ENCODE measurements at places on chromosomes 12 and 14. TPM values are rescaled to one million over a fixed set of nuclear protein-coding genes. Genes with fewer than 3 reads are reported as not detected.

DNA sequence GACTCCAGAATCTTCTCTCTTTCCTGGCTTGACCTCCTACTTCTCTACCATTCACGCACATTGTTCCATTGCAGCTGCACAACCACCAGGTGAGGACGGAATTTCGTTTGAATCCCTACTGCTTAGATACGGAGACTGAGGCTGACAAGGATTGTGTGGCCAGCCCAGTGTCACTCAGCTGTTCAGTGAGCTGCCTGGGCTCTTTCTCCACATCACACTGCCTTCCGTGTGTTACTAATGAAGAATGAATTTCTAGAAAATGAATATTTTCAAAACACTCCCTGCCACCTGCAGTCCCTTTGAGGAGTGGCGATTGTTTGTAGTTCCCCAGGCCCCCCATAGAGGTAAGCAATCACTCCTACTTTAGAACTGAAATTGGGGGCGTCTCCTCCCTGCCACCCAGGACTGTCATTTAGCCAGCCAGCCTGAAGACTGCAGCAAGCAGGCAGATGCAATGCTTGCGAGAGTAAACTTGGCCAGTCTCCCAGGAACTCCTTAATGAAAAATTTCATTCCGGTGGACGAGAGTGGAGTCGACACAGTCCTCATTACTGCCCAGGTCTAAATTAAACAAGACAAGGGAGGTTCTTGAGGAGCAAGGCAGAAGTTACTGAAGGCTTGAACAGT, 239.7 kb downstream of the SLC41A2 start:
- no peak for DNase-seq

DNA sequence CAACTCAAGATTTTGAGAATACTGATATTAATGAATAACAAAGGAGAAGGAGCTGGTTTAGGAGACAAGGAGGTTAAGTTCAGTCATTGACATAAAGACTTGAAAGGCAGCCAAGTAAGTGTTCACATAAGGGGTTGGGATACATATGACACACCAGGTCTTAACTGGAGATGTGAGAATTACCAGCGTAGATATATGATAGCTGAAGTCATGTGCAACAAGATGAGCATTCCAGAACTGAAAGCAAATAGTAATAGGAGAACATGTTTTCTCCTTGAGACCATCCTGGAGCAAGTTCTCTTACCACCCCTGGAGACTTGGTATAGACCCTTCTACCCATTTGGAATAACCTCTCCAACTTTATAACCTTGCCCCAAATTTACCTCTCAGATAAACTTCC, 43.3 kb upstream of the NPFF start:
- no peak for DNase-seq

SLC15A5 gene
- total RNA-seq: not detected

PTGER2 gene
- not detected for total RNA-seq

PLCZ1 gene
- not detected for total RNA-seq

DNA sequence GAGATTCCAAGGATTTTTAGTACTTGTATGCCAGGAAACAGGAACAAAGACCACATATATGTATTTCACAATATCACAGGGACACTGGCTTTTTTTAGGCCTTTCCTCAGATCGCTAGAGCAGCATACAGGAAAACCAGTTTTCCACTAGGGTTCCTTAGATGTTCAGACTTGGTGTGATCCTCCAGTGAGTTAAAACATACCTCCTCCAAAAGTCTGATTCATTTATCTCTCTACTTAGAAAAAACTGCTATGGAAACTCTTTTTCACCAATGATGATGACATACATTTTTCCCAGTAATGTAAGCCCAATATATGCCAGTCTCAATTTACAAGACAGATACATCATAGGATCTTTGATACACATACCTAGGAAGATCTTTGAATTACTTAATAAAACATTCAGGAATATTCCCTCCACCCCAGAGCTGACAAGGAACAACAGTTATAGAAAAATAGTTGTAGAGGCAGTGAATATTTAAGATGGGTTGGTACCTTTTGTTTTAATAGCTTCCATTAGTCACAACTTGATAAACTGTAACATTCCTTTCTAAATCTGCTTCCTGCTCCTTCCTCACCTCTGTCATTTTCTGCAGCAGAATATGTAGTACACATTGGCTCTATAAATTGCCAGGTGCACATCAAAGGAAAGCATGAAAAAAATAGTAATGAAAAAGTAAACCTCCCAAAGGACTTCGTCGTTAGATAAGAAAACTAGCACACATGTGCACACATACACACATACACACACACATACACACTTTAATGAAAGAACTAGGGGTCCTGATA, 27.5 kb downstream of the BCAT1 start:
- DNase-seq: no peak

RAD9B gene
- total RNA-seq: not detected

DNA sequence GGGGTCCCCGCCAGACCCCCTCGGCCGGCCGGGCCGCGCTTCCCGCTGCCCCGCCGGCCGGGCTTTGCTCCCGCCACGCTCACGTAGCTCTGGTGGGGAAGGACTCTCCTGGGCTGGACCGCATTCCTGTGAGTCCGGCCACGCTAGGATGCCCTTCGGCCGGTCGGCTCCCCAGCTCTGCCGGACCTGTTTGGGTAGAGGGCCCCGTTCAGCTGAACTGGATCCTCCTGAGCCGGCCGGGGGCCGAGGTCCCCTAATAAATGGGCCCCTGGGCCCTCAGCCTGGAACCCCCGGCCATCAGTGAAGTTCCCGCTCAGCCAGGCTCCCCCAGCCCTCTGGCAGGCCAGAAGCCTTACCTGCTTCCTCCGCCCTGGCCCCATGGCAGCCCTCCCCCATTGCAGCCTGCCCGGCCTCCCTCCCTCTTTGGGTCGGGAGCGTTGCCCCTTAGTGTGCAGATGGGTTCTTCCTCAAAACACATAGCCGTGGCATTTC, 593 bp downstream of the UNC119B start:
- peak; percentile 30 for DNase-seq

DNA sequence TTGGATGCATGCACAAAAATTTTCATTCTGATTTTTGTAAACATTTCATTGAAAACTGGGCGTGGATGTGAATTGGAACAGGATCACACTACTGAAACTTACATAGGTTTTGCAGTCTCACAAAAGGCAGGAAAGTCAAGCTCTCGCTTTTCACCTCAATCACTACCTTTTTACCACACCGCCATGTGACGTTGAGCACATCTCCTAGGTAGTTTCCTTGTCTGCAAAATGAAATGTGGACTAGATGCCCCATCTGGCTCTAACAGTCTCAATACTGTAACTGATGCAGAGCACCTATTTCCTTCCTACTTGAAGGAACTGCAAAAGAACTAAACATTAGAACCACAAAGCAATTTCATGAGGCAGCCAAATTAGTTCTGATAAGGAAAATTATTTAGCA, 4.4 kb upstream of the YY1 start:
- DNase-seq: no peak

HOXC12 gene
- 0.05 TPM for total RNA-seq

DNA sequence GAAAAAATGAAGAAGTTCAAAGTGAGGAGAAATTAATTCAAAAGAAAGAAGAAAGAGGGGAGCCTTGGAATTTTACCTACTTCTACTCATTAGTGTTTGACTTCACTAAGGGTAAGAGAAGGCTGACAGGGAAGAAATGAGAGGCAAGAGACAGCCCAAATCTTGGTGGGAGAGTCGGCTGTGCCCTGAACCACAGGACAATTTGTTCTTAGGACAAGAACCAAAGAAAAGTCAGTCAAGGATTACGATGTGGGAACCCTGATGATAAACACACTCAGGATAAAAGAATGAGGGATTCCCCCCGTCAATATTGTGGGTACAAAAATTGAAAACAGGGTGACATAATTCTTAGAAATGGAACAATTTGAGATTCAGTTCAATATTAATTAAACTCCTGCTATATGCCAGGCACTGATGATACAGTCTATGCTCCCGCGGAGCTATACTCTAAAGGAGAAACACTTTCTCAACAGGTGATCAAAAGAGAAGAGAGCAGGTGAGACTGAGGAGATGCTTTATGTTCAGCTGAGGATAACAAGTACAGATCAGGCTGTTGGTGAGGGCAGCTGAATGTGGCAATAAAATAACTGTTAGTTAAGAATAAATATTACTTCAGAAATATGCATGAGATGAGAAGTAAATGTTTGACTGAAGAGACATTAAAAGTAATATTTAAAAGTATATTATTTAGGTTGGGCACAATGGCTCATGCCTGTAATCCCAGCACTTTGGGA, 175.4 kb downstream of the SLC25A21 start:
- DNase-seq: no peak

GRCh38 chr12:113926788-113927187, 39.3 kb downstream of the RBM19 start:
- no peak for DNase-seq

KRT1 gene
- total RNA-seq: not detected

DNA sequence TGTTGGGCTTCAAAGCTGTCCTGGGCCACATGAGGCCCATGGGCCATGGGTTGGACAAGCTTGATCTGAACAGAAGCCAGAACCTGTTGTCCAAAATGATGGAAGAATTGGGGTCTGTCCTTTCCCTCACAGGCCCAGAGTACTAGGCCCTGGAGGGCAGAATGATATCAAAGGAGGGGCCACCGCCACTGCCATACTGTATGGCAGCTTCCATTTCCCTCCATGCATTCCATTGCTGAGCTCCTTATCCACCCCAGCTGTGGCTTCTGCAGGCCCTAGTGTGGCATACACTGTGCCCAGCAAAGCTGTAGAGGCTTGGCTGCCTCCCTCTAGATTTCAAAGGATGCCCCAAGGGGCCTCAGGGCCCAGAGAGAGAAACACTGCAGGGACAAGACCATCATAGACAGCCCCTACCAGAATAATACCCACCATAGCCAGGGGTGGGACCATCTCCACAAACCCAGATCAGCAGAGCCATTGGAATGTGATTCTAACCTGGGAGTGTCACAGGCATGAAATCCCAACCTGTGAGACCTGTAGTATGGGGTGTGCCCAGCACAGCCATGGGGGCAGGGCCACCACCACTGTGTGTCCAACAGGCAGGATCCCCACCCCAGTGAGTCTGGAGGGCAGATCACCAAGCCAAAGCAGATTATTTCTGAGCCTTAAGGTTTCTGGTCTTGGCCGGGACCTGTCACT, 61.4 kb upstream of the BEGAIN start:
- no peak for DNase-seq

DNA sequence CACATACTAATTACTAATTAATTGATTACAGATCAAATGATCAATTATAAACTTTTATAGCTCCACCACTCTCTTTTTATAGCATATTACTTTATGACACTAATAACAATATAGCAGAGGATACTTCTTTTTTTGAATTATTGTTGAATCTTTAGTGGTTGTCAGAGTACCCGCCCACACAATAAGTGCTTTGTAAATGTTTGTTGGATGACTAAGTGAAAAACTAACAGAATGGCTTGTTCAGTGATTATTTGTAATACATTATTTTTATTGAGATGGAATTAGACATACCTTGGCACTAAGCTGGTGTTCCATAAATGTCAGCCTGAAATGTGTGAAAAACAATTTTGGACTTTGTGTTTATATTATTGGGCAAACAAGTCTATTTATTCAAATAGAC, 670.5 kb upstream of the ATXN7L3B start:
- no peak for DNase-seq

DNA sequence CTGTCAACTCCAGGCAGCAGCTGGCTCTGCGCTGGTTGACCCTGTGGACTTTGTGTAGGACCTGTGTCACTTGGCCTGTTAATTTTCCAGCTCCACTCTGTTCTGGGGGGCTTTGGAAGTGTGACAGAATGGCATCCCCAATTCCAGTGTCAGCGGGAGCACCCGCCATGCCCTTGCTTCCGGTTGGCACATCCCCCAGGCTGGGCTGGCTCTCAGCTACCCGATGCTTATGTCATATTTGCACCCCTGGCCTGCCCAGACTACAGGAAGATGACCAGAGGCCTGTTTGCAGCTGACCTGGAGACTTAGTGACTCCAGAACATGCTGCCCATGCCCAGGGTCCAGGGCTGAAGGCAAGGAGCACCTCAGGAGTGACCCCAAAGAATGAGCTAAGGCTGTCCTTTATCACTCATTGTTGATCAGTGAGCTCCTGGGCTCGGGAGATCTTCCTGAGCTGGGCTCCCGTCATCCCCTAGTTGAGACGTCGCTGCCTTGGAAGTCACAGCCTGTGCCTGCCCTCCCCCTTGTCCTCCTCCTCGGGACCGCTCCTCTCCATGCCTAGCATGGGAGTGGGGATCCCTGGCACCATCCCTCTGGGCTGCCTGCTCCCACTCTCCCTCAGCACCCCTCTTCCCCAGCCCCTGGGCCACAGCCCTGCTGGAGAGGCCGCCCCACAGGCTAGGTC, 163.4 kb upstream of the RTL1 start:
- no peak for DNase-seq

DNA sequence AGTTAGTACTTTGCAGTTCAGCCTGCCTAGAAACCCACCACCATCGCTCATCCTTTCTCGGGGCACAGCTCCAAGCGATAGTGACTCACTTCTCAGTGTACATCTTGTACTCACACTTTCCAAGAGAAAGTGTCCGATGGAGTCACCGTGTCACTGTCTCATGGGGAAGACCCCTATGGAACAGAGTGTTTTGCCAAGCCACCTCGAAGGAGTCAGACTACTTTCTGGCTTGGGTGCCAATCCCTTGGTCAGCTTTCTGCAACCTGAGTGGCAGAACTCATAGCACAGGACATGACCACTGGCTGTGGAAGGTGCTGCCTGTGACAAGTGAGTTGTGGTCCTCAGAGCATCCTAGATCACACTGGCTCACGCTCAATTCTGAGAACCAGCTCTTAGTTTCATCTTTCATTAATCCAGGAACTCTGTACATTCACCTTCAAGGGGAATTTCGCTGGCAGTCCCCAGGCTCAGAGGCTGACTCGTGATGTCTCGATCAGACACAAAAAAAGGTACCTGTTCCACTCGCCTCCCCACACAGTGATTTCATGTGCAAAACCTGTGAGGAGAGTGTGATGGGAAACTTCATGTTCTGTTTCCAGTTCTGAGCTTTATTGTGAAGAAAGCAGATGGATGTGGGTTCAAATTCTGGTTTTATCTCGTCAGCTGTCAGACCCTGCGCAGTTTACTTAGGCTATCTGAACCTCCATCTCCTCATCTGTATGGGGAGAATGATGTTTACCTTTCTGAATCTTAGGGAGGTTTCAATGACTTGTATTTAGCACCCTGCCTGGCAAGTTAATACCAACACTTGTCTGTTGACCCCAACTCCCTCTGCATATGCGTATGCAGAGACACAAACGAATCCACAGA, 127.3 kb upstream of the CCND2 start:
- no peak for DNase-seq

DNA sequence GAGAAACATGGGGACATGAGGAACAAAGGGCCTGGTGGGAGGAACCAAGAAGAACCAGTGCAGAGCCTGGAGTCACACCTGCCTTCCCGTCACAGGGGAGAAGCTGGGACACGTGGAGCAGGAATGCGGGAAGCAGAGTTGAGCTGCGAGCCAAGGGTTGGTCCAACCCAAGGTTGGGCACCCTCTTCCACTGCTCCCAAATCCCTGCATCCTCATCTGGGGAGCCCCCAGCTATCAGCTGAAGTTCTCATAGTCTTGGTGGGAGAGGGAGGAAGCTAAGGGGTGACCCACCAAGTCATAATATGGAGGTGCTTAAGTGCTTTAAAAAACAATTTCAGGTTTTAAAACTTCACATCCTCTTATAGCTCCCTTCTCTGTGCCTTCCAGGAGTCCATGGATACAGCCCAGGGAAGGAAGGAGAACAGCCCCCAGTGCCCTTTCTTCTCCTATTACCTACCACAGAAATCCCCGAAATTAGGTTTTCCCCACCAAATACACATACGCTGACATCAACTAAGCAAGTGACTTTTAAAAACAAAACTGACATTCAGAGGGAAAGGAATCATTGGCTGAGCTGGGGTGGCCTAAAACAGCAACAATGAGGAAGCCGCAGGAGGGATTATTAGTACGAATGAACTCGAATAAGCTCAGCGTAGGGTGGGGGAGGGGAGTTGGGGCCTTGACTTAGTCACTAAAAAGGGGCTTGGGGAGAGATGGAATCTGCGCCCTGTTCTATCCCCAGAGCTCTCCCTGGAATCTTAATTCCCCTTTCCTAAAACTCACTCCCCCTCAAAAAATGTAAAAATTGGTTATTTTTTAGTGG, 4.5 kb downstream of the MYL6 start:
- DNase-seq: no peak
